Skin of body (tissue), 3 donors: ENCODE measurements at places on chromosomes 2 and 18. TPM values are rescaled to one million over a fixed set of nuclear protein-coding genes. Genes with fewer than 3 reads are reported as not detected.
A peak's percentile ranks its signal among the peaks of the same experiment; 100 is the strongest.

The GRB14 gene
- total RNA-seq, result 1.1 TPM

The RSAD2 gene
- total RNA-seq, result 5.1 TPM

The CKAP2L gene
- 6.0 TPM for total RNA-seq

The CYTIP gene
- total RNA-seq, result 8.2 TPM

The EFHD1 gene
- 2.7 TPM for total RNA-seq

The IL1RL2 gene
- 6.3 TPM for total RNA-seq

The B4GALT6 gene
- 4.4 TPM for total RNA-seq

The LRP2 gene
- total RNA-seq, result 0.10 TPM

The CHST9 gene
- 0.39 TPM for total RNA-seq

The CXCR2 gene
- total RNA-seq, result 5.2 TPM

The COLEC12 gene
- 58.1 TPM for total RNA-seq

The ABHD1 gene
- total RNA-seq, result 0.10 TPM

The AAK1 gene
- 29.9 TPM for total RNA-seq

DNA sequence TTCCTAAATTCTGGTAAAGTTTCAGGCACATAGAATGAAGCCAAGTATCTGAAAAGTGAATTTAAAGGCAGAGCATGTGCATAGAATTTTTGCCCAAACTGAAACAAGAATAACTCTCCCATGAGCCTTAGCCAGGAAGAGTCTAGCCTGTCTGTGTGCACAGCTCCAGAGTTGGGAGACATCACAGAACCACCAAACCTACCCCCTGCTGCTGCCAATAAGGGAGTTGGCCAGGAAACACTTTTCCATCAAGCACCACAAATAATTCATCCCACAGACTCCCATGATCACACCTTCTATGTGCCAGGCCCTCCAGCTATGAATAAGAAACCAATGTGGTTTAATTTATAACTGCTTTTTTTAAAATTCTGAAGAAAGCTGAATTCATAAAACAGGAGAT is 27.0 kb downstream of the OSR1 start:
- DNase-seq, result no peak

DNA sequence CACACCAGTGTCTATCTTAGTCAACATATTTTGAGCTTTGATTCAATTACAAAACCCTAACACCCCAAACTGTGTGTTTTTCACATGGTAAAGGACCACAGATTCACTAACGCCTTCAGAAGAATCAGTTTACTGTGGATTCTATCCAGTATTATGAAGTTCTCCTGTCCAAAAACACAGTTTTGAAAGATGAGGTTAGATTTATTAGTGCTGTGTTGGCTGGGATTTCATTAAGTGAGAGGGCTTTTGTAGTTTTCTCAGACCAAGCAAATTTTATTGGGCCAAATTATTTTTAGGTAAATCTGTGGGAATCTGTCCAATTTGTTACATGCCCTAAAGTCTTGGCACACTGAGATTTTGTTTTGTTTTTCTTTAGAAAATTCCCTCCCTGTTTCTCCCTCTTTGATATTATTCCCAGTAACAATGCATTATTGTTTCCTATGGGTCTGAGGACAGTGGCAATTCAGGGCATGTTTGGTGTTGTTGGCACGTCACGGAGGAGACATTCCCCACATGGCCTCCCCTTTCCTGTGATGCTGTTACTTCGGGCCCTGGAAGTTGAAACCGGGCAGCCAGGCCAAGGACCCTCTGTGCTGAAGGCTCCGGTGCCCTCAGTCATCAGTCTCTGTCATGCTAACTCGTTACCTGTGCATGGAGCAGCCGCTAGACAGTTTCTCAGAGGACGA is 87.5 kb upstream of the ALKAL2 start:
- no peak for DNase-seq

DNA sequence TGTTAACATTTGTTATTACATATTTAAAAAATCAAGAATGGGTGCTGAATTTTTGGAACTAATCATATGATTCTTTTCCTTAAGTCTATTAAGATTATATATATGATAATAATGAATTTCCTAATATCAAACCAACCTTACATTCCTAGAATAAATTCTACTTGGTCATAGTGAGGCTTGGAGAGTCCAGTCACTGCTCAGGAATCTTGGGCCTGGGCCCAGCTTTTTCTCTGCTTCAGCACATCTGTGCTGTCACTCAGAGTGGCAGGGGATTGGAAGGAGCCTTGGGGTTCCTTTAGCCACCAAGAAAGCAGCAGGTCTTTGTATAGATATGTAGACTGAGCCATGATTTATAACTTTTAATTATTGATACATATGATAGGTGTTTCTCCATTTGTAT is 19.9 kb upstream of the ZAP70 start:
- no peak for DNase-seq

- peak; percentile 38 for DNase-seq
Observed at GRCh38 chr18:76476665-76477561, 18.1 kb downstream of the ZNF516 start.

DNA sequence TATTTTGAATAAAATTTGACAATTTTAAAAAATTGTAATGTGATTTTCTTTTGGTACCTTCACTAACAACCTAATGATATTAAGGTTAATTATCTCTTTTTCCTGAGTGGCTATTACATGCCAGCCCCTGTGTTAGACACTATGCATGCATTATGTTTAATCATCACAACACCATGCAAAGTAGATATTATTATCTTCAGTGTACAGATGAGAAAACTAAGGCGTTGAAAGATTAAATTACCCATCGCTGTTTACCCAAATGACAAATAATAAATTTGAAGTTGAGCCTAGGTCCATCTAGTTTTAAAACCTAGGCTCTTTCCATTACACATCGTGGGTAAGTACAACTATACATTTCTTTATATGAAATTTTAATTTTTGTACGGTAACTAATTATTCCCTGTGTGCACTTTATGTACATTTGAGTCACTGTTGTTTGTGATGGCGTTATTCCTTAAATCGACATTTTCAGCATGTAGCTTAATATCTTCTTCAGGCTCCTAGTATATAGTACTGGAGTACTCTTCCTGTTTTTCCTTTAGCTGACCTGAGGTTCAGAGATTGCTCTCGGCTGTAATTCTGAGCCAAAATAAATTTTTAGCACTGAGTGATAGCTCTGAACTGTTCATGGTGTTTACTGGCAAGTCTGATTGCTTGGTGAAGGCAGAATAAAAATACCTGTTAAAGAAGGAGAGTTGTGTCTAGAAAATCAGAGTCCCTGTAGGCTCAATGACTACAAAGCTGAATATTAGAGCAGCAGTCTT is 13.9 kb upstream of the MBD2 start:
- DNase-seq, result no peak

DNA sequence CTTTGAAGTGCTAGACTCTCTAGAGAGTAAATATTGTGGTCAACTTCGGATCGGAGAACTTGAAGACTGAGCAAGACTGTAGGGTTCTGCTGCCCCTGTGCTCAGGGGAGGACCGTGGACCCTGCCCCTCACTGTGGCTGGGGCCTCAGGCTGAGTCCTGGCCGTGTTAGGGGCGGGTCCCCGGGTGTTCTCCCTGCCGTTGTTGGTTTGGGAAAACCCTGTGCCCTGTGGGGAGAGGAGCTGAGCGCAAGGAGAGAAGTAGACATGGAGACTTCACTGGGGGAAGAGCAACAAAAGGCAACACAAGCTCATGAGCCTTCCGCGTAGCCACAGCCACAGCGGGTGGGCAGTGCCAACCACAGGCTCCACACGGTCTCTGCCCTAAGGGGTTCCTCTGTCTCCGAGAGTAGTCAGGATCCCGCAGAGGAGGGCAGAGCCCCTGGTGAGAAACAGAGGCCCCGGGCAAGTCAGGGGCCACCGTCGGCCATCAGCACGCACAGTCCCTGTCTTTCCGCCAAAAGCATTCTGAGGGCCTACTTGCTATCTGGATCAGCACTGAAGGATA is 53.1 kb downstream of the NTSR2 start:
- no peak for DNase-seq

- DNase-seq, result peak; percentile 41
Observed at GRCh38 chr2:10302479-10303180, at the start of gene HPCAL1. TSS of gene HPCAL1 (plus strand) at chr2:10302904. CDS start at chr2:10419758, 116,854 bp downstream.

GRCh38 chr2:196361606-196362326 is 190.4 kb upstream of the STK17B start:
- DNase-seq, result no peak

- no peak for DNase-seq
Observed at GRCh38 chr18:9117980-9118841, 15.7 kb downstream of the NDUFV2 start.

DNA sequence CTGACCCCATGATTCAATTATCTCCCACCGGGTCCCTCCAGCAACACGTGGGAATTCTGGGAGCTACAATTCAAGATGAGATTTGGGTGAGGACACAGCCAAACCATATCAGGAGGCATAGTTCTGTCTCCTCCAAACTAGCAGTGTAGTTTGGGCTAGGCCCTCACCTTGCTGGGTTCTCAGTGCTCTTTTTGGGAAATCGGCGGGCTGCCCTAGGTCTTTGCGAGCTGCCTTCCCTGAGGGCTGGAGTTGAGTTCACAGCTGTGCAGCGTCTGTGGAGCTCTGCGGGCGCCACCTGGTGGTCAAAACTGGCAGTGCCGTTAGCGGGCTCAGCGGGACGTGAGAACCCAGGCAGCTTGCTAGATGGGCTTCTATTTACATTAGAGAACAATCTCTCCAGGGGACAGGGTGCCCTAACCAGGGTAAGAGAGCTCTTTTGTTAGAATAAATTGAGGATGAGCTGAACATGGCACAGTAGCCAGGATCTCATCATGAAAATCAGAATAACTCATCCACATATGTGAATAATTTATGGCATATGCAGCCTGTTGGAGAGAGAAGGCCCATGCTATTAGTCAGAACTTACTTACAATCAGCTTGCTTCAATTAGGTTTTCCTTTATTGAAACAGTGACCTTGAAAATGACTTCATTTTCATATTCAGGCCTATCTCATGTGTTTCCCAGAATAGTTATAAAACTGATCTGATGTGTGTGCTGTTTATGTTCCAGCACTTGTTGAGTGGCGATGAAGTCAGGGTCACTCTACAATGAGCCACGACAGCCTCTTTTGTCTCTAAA is 27.4 kb upstream of the YES1 start:
- DNase-seq, result peak; percentile 94

GRCh38 chr2:79638954-79639353 is 126.1 kb downstream of the CTNNA2 start:
- no peak for DNase-seq

- no peak for DNase-seq
Observed at GRCh38 chr2:111198701-111199100, 78.0 kb downstream of the BCL2L11 start.

DNA sequence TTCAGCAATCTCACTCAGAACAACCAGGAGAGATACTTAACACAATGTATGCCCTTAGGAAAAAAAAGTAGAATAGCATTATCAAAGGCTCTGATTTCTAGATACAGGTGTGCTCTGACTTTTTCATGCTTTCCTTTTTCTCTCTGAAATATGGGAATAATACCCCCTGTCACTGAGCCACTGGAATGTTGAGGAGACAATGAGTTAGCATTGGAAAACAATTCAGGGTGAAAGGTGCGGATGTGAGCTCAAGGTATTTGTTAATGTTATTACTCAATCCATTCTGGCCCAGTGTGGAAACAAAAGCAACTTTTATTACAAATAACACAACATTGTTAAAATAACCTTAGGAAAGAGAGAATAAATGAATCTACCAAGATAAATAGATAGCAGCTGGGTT is 228.0 kb downstream of the IKZF2 start:
- no peak for DNase-seq

DNA sequence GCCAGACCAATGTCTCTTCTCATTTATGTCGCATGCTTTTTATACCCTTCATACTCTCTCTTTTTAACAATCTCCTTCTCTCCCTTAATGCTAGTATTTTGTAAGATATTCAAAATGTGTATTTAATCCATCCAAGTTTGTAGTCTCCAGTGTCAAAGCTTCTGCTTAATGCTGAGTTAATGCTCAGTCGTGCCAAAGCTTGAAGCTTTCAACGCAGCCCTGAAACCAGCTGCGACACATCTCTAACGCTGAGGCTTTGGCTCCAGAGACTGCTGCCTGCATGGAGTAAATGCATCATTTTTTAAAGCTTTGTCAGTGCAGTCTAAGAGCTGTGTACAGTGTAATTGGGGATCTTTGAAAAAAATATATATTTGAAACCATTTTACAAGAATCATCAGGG is 2108.8 kb upstream of the PIK3C3 start:
- DNase-seq, result peak; percentile 93

GRCh38 chr2:17680119-17680518 is 73.5 kb downstream of the SMC6 start:
- DNase-seq, result no peak

DNA sequence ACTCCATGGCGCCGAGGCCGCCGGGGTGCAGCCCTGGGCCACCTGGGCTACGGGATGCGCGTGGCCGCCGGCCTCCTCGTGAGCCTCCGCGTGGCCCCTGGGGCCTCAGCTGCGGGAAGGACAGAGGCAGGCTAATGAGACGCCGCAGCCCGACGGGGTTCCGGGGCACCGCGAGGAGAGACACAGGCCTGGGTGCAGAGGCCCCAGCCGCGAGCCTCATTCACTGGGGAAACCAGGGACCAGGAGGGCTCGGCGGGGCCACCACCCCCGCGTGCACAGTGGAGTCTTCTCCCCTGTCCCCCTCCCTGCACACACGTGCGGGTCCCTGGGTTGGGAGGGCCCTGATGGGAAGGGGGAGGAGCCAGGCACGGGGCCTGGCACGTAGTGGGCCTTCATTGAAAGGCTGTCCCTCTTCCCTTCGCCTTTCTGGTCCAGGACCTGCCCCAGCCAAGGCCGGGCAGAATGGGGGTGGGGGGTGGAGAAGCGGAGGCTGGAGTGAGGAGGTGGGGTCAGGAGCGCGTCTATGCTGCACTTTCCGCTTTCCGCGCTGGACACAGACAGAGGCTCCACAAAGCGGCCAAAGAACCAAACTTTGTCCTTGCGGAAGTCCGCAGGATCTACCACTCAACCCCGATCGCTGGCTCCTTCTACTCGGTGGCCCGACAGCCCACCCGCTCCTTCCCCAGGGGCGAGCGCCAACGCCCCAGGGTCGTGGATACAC is 9.1 kb downstream of the ALPP start:
- DNase-seq, result no peak

- no peak for DNase-seq
Observed at GRCh38 chr2:136081582-136082210, 36.3 kb downstream of the CXCR4 start.

DNA sequence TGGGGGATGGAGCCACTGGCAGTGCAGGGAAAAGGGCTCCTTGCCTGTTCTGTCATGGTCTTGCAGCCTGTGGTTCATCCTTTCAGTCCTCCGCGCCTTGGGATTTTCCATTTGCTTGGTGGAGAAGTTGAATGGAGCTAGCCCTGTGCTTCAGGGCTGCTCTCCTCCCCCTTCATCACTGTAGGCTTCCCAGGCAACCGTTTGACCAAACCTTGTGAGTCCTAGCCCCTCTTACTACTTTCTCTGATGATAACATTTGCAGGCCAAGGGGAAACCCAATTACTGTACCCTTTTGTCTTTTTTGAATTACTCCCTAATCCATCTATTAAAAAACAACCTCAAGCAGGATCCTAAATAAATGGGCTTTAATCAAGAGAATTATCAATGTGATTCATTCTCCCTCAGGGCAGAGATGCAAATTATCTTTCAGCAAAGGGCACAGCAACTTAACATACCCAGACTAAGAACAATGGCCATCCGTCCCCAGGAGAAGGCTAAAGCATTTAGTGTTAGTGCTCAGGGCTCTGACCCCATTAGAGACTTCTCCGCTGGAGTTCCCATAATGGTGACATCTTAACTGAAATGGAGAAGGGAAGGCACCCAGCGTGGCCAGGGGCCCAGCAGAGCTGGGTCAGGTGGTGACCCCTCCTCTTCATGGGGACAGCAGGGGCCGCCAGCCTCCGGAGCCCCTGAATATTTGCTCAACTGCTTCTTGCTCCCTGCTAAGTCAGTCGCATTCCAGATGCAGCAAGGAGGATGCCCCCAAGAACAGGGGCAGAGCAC is 40.7 kb downstream of the RHOB start:
- no peak for DNase-seq

- DNase-seq, result no peak
Observed at GRCh38 chr18:9737006-9737405, 28.9 kb downstream of the RAB31 start.

GRCh38 chr18:10213526-10213925 is 240.9 kb upstream of the APCDD1 start:
- peak; percentile 20 for DNase-seq
